NCI-H1417 treated with DMSO at 0.1 percent for 48 hours (cell line): ENCODE measurements at places on chromosomes 11 and 22.

- DNase-seq: no peak
These were observed 43.4 kb downstream of the IRAG1 start for GRCh38 chr11:10650166-10650565.

DNA sequence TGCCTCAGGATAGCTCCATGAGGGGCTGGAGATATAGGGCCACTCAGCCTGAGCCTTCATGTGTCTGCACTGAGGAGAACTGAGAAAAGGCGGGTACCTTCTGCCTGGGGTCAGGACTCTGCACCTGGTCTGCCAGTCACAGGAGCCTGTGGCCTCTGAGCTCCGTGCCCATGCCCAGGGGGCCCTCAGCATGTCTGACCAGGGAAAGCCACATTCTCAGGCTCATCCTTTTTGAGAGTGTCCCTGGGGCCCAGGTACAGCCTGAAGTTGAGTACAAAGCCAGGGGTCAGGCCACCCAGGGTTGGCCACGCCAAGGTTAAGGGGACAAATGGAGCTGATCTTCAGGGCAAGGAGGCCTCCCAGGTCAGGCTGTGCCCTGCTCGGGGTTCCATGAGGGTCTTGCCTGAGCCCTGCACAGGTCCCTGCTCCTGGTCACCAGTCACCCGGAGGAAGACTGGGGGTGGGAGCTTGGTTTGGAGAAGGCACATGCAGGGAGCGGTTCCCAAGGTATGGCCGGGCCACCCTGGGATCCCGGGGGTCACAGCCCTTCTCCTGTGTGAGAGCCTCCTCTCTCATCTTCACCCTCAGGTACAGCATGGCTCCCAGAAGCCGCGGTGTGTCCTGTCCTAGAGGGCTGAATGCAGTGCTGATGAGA is 6.0 kb downstream of the DENND6B start:
- no peak for DNase-seq

DNA sequence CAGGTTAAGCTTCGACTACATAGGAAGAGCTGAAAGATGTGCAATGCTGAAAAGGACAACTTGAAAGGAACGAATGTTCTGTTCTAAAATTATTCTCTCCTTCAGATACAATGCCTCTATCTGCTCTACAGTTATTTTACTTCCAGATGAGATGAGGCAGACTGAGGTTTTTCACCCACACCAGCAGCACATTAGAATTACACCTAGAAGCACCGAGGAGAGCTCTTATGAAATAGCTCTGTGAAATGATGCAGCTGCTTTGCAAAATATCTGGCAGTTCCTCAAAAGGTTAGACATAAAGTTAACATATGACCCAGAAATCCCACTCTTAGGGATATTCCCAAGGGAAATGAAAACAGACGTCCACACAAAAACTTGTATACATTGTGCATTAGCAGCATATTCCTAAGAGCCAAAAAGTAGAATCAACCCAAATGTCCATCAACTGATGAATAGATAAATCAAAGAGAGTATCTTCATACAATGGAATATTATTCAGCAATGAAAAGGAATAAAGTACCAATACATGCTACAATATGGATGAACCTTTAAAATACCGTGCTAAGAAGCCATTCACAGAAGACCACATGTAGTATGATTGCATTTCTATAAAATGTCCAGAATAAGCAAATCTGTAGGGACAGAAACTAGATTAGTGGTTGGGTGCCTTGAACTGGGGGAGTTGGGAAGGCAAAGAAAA is 34.5 kb downstream of the WT1 start:
- DNase-seq: no peak

DNA sequence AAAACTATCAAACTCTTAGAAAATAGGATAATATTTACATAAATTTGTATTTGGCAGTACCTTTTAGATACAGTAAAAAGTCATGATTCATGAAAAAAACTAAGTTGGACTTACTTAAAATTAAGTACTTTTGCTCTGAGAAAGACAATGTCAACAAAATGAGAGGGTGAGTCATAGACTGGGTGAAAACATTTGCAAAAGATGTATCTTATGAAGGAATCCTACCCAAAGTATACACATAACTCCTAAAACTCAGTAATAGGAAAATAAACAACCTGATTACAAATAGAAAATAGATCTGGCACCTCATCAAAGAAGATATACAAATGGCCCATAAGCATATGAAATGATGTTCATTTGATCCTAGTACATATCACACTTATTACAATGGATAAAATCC is 1154.6 kb downstream of the JRKL start:
- DNase-seq: no peak

- DNase-seq: no peak
These were observed 20.3 kb upstream of the ARHGAP8 start for GRCh38 chr22:44732017-44732561.

- DNase-seq: no peak
These were observed 67.1 kb upstream of the TSPAN18 start for GRCh38 chr11:44659641-44660040.

DNA sequence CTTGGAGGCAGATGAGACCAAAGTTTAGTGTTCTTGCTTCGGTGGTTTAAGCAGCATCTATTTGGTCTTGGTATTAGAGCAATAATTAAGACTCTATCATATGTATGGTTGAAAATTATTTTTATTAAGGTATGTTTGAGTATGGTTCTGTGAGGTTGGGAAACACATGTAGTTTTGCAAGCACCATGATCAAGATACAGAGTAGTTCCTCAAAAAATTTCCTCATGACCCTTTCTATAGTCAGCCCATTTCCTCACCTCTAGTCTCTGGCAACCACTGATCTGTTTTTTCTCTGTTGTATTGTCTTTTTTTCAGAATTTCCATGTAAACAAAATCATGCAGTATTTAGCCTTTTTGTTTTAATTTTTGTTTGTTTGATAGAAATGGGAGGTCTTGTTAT is 18.4 kb downstream of the MTMR3 start:
- DNase-seq: no peak

DNA sequence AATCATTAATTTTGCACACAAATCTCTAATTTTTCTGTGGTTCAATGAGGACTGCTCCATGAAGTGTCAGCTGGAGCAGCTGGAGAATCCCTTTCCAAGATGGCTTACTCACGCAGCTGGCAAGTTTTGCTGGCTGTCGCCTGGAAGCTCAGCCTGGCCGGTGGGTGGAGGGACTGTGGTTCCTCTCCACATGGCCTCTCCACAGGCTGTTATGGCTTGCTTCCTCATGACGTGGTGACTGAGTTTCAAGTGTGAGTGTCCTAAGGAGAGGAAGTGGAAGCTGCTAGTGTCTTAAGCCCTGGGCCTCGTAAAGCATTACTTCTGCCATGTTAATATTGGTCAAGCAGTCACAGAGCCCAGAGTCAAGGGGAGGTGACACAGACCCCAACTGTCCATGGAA is 14.0 kb upstream of the NRIP3 start:
- DNase-seq: no peak

- DNase-seq: no peak
These were observed 133.6 kb downstream of the DSCAML1 start for GRCh38 chr11:117663414-117663813.

GRCh38 chr22:38314051-38314932 is 2.9 kb downstream of the CSNK1E start:
- DNase-seq: no peak

GRCh38 chr11:55481416-55481815 is 72.9 kb upstream of the OR4C15 start:
- no peak for DNase-seq

DNA sequence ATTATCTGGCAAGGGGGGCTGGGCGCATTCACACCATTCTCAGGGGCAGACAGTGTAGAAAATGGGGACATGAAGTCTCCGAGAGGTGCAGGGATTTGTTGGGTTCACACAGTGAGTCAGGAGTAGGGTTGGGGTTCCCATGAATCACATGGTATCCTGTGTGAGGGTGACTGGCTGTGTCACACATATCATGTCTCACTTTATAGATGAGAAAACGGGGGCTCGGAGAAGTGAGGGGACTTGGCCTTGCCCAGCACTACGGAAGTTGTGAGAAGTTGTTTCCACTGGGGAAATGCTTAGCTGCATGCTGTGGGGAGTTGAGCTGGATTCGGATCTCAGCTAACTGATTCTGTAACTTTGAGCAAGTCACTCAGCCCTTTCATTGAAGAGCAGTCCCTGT is 4.2 kb downstream of the GAL3ST3 start:
- DNase-seq: no peak

DNA sequence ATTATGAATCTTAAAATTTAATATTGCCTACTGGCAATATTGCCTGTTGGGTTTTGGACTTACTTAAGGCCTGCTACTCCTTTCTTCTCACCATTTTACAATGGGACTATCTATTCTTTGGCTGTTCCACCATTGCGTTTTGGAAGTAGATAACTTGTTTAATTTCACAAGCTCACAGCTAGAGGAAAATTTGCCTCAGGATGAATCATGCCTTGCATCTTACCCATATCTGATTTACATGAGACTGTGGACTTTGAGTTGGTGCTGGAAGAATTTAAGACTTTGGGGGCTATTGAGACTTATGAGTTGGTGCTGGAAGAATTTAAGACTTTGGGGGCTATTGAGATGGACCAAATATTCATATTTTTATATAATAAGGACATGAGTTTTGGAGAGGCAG is 662.6 kb downstream of the METTL15 start:
- DNase-seq: no peak

- DNase-seq: no peak
These were observed 10.4 kb upstream of the OR9Q2 start for GRCh38 chr11:58178444-58178843.

- DNase-seq: no peak
These were observed 31.6 kb upstream of the ARHGAP32 start for GRCh38 chr11:129223701-129224149.

DNA sequence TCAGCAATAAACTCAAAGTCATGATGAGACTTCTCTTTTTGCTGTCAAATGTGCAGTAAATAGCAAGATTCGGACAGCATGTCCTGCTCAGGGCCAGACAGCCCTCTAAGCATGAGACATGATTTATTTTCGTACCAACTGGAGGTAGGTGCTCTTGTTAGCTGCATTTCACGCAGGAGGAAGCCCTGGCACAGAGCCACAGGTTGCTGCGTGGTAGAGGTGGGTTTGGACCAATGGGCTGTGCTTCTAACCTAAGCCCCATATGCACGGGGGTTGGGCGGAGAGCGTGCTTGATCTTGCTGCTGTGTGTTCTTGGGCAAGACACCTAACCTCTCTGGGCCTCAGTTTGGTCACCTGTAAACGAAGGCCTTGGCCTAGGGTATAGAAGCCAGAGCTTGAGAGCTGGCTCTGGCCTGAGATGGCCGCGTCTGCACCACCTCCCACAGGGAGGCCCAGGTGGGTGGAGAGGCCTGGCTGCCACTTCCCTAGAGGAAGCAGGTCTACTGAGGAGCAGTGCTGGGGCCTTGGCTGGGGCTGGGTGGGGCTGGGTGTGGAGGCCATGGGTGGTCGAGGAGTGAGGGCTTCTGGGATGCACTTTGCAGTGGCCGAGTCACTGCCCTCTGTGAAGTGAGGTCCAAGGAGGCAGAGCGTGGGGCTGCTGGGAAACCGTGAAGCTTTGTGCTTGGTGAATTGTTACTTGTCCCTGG is 38.5 kb upstream of the GRAMD4 start:
- DNase-seq: no peak

GRCh38 chr11:114082767-114083181 is 23.3 kb downstream of the ZBTB16 start:
- DNase-seq: no peak

- DNase-seq: no peak
These were observed 36.6 kb upstream of the FCHSD2 start for GRCh38 chr11:73178681-73179080.

DNA sequence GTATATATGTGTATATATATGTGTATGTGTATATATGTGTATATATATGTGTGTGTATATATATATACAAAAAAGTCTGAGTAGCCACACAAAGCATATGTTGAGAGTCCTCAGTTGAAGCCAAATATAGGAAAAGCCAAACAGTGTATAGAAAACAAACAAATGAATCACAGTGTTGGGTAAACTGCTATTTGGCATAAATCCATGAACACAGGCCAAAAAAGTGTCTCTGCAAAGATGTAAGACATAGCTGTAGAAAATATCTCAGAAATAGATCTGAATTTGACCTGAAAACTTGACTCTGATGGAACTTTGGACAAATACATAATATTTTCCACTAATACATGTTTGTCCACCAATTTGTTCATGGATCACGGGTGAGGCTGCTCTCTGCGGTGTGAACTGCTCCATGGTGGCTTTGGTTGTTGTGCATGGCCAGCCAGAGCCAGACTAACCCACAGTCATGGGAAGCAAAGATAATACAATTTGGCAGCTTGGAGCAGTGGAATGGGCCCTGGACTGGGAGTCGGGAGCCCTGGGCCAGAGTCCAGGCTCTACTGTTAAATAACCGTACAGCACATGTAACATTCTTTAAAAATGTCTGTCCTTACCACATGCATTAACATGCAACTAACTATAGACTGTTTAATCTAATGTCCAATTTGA is 76.9 kb upstream of the EED start:
- DNase-seq: no peak

GRCh38 chr22:28855355-28856094 is 27.8 kb upstream of the ZNRF3 start:
- DNase-seq: peak; percentile 2

GRCh38 chr22:35637254-35637653 is 11.0 kb upstream of the APOL6 start:
- no peak for DNase-seq

DNA sequence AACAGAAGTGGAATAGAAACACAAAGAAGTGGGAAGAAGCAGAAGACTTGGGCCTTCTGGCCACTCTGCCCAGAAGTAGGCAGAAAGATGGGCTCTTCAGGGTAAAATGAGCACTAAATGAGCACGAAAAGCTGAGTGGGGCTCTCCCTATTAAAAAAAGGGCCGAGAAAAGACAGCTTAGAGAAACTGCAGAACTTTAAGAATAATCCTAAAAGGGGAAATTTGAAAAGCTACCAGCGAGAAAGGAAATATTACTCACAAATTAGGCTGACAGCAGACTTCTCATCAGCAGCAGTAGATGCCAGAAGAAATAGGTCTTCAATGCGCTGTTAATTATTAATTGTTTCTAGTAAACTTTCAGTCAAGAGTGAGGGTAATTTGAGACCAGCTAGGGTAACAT is 78.2 kb downstream of the UVRAG start:
- DNase-seq: no peak

- no peak for DNase-seq
These were observed 26.0 kb upstream of the API5 start for GRCh38 chr11:43285826-43286225.

DNA sequence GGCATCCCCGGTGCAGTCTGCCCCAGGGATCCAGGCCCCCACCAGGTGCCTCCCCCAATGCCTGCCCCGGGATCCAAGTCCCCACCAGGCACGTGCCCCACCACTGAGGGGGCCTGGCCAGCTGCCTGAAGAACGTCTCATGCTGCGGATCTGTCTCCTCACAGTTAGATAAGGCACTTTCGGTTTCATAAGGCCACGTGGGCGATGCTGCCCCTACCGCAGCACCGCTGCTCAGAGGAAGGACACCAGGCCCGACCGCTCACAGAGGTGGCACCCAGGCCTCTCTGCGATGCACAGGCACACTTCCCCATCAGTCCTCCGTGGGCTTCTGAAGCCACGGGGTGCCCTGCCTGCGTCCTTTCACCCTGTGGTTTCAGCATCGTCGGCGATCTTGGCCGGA is 68.1 kb upstream of the BID start:
- DNase-seq: no peak
